ENCODE measurements at places on chromosomes 2 and 18.

- no peak for DNase-seq
Measured at GRCh38 chr2:44932564-44933392, 8.7 kb upstream of the SIX3 start.

DNA sequence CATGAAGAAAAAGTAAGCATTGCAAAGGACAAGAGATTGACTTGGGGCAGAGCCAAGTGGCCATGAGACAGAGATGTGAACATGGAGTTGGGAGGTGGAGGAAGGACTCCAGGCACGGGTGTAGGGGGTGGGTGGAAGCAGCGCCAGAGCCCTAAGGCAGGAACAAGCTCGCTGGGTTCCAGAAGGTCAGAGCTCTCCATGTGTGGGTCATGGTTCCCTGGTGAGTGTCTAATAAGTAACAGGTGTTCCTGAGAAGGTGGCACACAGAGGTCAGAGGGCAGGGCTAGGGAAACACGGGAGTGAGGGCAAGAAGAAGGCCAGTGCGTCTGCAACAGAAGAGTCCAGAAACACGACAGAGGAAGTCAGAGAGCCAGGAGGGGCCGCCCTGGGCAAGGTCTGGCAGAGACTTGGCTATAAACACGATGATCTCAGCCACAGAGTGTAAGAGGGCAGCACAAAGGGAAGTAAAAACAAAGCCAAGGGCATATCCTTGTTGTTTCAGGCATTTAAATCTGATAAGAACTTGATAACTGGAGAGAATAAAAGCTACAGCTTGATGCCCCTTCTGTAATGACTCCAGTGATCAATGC lies 260.8 kb downstream of the TGIF1 start:
- DNase-seq: no peak

- no peak for DNase-seq
Measured at GRCh38 chr18:9688036-9688741, 19.9 kb upstream of the RAB31 start.

DNA sequence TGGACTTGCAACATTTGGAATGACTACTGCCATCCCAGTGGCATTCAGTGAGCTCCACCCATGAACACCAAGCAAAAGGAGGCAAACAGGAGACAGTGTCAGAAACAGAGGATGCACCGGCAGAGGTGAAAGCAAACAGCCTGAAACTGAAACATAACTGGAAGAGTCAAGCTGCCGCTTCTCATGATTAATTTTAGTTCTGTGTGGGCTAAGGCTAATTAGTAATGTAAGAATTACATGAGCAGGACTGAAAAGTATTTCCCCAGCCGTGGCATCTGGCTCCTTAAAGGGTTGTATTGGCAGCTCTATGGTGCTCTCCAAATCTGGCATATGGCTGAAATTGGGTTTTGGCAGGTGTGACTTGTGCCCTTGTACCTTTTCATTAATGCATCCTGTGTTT lies 1108.1 kb downstream of the TSN start:
- DNase-seq: peak; percentile 81

- no peak for DNase-seq
Measured at GRCh38 chr2:9258501-9258900, 51.9 kb downstream of the ASAP2 start.

DNA sequence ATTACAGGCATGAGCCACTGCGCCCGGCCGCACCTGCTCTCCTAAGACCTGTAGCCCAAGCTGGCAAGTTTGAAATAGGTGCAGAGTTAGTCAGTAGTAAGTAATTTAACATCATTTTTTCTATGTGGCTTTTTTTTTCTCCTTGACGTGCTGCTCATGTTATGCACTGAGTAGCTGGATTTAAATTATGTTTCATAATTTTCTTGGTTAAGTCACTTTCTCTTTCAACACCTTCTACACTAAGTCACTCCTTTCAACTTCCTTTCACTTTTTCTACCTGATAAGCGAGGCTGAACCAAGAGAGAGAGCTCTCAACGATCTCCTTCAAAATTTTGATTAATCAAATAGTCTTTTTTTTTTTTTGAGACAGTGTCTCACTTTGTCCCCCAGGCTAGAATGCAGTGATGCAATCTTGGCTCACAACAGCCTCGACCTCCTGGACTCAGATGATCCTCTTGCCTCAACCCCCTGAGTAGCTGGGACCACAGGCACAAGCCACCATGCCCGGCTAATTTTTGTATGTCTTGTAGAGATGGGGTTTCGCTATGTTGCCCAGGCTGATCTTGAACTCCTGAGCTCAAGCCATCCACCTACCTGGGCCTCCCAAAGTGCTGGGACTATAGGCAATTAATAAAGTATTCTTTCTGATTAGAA lies 13.1 kb downstream of the CASP8 start:
- DNase-seq: no peak

DNA sequence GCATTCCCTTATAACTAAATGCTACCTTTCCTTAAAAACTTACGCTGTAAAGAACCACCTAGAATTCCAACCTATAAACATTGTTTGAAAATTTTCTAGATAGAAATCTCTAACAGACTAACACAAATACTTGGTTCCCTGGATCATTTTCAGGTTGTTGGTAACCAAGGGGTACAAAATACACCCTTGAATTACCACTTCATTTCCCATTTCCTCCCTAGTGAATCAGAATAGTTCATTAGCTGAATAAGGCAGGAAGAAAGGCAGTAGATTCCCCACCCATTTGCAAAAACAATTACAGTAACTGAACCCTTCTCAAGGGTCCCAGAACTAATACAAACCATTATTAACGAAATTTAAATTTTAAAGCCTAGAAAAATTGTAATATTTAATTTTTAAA lies 5.5 kb downstream of the MEX3C start:
- no peak for DNase-seq

DNA sequence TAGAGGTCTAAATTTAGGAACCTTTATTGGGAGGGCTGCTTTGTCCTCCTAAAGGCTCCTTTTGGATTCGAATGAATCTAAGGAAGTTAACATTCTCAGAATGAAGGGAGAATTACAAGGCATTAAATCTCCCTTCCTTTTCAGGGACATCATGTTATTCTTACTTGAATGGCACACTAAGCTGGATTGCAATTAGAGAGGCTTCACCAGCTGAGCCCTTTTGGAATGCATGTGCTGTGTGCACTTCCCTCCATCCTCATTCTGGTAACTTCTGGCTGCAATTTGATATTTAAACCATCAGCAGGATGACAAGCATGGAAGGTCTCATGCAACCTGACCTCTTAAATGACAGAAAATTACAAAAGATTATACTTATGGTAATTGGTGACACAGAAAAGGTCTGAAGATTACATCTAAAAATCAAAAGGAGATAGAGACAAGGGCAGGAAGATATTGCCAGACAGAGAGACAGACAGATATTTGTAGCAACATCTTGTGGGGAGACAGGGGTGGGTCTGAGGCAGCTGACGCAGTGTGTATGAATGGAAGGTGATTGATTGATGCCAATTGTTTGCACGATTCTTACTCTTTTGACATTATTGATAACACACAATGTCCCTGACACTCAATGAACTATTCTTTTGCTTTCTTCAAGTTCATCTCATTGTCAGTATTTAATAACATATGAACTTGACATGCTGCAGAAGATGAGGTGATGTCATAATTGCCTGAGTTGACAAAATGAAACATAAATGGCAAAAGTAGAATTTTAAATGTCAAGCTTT lies 570.8 kb upstream of the GYPC start:
- DNase-seq: no peak

DNA sequence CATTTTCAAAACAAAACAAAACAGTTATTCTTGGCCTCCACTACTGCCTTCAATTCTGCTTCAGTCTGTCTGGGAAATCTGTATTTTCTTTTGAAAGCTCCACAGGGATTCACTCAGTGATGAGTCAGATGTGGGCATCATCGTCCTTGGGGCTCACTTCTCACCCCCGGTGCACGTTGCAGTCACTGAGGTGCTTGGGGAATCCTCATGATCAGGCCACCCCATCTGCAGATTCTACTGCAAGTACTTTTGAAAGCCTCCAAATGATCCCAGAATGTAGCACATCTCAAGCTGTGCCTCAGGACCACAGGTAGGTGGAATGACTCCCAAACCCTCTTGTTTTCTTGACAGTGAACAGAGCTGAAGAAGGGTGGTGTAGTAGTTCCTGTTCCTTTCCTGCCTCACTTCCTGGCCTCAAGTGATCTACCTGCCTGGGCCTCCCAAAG lies 34.3 kb downstream of the LPIN2 start:
- DNase-seq: no peak

- DNase-seq: no peak
Measured at GRCh38 chr2:159933727-159934049, 128.7 kb downstream of the PLA2R1 start.

DNA sequence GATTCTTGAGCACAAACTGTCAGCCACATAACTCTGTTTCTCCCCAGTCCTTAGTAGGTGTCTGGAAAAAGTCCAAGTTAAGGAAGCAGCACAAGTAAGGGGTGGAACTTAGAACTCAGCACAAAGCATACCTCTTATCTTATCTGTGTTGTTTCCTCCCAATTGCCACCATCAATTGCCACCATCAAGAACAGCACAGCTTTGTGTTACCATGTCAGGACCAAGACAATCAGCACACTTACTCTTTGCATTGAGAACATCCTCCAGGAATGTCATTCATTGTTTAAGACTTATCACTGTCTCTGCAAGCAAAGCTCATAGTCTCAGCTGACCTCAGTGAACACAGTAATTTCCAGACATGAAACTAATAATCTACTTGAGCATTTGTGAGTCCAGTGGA lies 212.7 kb upstream of the FSHR start:
- no peak for DNase-seq

DNA sequence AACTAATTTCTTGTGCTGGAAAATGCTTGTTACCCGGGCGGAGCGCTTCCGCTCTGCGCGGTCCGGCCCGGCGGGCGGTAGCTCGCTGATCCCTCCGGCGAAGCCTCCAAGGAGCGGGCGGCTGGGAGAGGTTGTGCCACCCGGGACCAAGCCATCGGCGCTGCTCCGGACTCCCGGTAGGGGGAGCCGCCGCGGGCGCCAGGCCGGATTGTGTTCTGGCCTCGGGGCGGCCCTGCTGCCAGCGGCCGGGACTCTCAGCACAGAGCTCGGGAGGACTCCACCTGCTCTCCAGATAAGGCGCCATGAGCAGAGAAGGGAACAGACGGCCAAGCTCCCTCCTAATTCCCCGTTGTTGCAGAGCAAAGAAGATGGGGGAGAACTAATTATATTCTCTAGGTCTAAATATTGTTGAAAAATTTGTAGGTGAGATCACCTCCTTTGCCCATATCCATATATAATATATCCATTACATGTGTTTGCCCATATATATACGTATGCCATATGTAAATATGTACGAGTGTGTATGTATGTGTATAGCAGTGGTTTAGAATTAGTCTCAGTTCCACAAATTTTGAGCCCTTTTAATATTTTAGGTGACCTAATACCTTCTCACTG lies 13.8 kb upstream of the SATB2 start:
- peak; percentile 17 for DNase-seq

- no peak for DNase-seq
Measured at GRCh38 chr2:188278388-188279092, 13.1 kb upstream of the GULP1 start.

- DNase-seq: no peak
Measured at GRCh38 chr2:232698556-232699091, 1.5 kb downstream of the GIGYF2 start.

DNA sequence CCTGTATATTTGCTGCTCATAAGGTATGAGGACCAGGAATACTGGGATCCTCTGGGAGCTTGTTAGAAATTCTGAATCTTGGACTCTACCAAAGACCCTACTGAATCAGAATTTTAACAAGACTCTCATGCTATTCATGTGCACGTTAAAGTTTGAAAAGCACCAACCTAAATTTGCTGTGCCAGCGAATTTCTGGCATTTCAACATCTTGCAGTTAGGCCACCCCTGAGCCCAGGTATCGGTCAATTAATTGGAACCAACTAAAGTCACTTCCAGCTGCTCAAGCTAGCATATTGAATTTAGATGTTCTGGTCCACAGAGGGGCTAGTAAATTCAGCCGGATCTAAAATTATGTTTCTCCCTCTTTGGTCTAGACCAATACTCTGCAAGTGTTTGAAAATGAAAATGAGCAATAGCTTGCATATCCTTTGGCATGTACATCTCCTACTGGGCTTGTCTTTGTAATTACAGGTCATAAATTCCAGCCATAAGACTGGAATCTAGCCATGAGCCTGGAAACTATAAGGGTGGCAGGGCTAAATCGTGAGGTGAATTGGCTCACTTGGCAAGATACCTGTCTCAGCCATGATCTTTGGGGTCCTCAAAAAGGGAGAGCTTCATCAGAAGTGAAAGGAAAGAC lies 72.4 kb downstream of the SKA1 start:
- DNase-seq: no peak

GRCh38 chr18:51391215-51391614 lies 193.7 kb upstream of the MEX3C start:
- DNase-seq: no peak

DNA sequence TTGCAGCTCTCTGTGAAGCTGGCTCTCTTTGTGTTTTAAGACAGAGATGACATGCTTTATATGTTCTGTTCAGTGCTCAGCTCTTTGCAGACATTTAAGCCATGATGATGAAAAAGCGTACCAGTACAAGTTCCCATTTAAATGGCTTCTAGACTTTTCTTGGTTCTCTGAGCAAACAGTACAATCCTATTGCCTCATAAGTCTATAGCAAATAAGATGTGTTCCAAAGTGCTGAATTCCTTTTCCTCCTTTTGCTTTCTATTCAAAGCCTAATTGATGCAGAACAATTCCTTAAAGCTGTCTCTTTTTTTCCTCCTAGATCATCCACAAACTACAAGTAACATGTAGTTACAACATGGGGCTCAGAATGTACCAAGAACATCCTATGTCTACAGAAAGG lies 168.8 kb upstream of the SPATS2L start:
- no peak for DNase-seq

DNA sequence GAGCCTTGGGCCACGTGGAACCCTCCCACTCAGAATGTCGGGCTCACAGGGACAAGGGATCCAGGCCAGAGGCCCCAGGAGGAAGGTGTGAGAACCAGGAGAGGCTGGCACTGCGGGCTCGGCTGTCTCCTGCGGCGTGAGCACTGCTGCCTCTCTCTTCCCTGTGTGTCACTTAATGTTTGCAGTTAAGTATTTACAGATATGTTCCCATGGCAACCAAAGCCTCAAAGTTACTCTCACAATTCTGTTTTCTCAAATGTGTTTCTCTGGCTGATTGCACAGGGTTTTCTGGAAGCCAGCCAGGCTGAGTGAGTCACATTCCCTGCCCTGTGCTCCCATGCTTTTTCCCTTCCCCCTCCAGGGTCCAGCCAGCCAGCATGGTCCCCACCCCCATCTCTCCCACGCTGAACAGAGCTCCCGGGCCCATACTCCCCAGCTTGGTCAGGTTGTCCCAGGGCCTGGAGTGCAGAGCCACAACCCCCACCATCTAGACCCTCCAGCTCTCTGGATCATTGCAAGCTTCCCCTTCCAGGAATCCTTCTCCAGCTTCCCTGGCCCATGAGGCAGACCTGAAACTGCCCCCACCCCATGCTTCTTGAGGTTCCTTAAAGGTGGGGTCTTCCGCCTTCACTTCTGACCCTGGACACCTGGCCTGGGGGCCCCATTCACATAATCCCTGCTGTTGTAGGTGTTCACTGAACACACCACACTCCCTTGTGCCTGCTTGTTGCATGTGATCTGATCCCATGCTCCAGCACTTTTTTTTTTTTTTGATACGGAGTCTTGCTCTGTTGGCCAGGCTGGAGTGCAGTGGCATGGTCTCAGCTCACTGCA lies 265.9 kb downstream of the CELF4 start:
- no peak for DNase-seq
